ENCODE measurements at places on chromosomes 1 and 21. TPM values are rescaled to one million over a fixed set of nuclear protein-coding genes. Genes with fewer than 3 reads are reported as not detected.

DNA sequence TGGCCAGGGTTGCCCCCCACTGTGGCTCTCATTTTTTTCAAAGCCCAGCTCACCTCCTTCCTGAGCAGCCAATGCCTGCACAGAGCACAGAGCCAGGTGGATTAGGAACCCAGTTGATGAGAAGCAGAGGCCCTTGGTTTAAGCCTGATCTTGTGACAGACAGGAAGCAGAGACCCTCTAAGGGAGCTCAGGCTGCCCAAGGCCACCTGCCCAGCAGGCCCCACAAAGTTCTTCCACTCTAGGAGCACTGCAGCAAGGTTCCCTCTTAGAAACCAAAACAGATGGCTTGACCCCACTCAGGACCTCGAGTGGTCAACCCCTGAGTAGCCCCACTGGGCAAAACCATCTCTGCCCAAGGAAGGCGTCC, 25.5 kb upstream of the PRSS38 start:
- no peak for ATAC-seq

DNA sequence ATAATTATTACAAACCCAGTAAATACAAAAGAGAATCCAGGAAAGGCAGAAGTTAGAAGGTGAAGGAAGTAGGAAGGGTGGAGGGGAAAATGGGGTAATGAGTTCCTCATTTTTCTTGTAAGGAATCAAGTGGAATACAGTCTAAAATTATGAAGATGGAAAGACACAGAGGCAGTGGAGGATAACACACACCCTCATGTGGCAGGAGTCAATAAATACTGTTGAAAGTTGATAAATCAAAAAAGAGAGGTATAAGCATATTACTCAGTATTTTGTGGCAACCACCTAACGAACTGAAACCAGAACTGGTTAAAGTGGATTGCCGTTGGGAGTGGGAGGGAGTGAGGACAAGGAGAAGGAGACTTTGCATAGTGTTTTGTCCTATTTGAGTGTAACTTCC, 78.6 kb upstream of the SLC44A3 start:
- ATAC-seq, result no peak

DNA sequence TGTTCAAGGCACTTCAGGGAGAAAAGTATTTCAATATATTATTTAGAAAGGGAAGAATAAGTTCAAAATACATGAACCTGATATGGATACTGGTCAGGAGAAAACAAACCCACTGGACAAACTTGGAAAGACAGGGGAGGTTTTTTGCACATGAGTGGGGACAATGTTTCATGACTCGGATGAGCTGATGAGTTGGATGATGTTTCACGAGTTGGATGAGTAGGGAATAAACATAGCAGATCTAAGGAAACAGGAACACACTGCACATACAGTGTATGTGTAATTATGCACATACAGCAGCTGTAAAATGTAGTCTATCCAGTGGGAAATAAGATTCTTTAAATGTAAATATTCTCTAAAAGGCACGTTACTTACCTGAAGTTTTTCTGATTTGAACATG, 682.9 kb upstream of the ADAMTS5 start:
- no peak for ATAC-seq

Gene DLGAP3
- 0.13 TPM for total RNA-seq

DNA sequence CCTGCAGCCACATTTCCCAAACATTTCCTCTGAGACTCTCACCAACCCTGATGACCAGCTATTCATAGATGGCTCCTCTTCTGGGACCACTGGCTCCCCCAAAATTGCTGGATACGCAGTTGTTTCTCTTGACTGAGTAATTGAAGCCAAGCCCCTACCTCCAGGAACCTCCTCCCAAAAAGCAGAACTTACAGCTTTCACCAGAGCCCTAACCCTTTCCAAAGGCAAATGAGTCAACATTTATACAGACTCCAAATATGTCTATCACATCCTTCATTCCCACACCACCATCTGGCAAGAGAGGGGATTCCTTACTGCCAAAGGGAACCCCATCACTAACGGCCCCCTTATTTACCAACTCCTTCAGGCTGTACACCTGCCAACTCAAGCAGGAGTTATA, 20.3 kb upstream of the CA6 start:
- no peak for ATAC-seq

DNA sequence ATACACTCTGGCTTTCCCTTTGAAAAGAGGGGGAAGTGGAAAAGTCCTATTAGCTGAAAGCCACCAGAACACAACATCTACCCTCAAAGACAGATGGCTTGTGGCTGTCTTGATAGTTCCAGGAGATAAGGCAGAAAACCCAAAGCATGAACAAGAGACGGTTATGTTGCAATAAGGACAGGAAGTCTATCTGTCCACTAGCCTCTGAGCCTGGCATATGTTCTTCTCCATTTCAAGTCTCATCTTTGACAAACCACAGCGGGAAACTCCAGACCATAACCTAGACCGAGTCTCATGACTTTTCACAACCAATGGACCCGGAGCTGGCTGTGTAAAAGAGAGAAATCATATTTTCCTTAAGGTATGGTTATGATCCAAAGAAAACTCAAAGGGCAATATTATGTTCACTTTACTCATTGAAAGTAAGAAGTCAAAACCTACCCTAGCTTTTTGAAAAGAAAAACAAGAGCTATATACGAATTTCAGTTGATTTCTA, 33.8 kb downstream of the DUSP10 start:
- peak; percentile 43 for ATAC-seq

Gene TP73
- total RNA-seq, result 0.19 TPM

Gene CA14
- total RNA-seq, result 1.5 TPM
